ENCODE measurements at places on chromosomes 16 and 17.
A peak's percentile ranks its signal among the peaks of the same experiment; 100 is the strongest.

DNA sequence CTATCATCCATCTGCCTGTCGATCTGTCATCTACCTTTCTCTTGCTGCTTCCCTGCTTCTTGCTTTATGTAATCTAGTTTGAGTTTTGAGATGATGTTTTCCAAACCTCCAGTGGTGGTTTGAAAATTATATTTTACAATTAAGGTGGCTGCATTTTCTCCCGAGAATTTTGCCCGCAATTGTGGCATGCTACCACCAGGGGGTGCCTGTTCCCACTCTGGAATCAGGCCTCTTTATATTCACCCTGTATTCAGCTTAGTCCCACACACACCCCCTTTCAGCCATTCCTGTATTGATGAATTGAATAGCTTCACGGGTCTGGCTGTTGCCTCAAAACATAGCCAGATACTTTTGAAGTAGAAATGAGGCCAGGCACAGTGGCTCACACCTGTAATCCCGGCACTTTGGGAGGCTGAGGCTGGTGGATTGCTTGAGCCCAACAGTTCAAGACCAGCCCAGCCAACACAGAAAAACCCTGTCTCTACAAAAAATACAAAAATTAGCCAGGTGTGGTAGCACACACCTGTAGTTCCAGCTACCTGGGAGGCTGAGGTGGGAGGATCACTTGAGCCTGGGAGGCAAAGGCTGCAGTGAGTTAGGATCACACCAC is 3.2 kb downstream of the PRSS22 start:
- DNase-seq: peak; percentile 29

GRCh38 chr17:65553646-65554552 is 7.5 kb downstream of the AXIN2 start:
- DNase-seq: no peak

DNA sequence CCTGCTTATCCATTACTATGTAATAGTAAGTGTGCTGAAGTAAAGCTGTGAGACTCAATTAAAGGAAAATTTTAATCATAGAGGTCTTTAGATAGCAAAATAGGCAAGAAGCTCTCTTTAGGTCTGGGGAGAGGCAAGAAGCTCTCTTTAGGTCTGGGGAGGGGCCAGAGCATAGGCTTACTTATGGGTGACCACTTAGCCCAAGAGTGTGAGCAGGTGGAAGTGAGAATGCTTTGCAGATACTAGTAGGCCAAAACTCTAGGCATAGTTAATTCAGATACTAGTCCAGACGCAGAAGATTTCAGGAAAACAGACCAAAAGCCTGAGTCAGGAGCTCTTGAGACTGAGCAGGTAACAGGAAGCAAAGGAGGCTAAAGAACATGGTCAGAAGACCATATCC is 49.6 kb downstream of the GLG1 start:
- DNase-seq: no peak

GRCh38 chr17:61809816-61810392 is 53.4 kb downstream of the BRIP1 start:
- no peak for DNase-seq

DNA sequence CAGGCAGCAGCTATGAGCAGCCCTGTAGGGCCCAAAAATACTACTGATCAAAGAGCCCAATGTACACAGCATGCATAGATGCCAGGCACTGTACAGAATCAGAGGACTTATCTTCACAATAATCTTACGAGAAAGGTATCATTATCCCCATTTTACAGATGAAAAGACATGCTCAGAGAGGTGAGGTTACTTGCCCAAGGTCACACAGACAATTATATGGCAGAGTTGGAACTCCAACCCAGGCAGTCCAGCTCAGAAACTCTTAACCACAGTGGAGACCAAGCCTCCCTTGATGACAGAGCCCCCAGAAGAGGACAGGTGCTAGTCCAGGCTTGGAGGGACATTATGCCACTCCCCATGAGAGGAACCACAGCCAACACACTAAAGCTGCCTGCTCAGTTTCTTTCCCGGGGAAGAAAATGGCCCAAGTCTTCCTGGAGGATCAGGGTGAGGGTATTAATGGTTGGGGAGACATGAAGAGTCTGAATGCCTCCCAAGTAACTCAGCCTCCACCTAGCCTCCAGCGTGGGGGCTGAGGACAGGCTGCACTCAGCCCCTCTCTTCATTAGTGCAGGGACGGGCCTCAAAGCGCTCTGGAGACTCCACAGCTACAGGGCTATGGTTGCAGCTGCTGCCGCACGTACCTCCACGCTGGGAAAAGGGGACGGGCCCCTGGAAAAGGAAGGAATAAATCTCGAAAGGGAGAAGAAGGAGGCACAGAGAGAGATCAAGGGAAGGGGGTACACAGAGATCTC is 826 bp downstream of the UNC119 start:
- DNase-seq: no peak

GRCh38 chr17:3527896-3528295 is 29.7 kb downstream of the TRPV3 start:
- DNase-seq: no peak

DNA sequence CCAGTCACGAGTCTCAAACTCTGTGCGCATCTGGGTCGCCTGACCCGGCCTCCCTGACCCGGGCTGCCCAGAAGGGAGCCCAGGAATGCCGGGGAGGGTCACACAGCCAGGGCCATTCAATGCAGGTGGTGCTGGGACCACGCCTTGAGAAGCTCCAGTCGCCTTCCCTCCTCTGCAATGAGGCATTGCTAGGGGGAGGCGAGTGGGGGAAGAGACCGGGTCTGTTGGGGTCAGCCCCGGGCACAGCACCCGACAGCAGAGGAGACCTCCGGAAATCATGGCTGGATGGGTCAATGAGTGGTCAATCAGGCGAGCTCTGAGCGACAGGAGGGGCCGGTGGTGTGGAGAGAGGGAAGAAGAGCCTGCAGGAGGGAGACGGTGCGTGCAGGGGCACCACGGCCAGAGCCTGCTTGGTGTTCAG is 13.3 kb downstream of the JPH3 start:
- no peak for DNase-seq

DNA sequence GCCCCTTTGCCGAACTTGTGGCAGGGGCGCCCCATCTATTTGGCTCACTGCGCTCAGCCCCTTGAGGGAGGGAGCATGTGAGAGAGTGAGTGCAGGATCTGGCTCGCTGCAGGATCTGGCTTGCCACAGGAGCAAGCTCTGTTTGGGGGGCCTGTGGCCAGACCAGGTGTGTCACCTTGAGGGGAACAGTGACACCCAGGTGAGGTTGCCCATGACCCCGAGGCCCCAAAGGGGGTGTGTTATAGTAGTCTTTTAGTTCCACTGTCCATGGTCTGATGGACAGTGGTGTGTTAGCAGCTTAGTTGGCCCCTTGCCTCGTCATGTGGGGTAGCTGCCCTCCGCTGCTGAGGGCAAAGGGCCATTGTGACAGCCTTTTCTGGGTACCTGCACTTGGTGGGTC is 41.6 kb downstream of the CCDC42 start:
- no peak for DNase-seq

DNA sequence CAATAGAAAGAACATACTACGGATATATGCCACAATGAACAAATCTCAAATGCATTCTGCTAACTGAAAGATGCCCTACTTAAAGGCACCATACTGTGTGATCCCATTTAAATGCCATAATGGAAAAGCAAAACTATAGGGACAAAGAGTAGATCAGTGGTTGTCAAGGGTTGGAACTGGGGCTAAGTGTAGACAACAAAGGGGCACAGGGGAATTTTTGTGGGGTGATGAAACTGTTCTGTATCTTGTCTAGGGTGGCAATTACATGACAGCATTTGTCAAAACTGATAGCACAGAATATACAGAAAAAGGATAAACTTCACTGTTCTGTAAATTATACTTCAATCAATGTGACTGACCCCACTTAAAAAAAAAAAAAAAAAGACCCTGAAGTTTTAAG is 17.7 kb downstream of the GFOD2 start:
- DNase-seq: no peak

DNA sequence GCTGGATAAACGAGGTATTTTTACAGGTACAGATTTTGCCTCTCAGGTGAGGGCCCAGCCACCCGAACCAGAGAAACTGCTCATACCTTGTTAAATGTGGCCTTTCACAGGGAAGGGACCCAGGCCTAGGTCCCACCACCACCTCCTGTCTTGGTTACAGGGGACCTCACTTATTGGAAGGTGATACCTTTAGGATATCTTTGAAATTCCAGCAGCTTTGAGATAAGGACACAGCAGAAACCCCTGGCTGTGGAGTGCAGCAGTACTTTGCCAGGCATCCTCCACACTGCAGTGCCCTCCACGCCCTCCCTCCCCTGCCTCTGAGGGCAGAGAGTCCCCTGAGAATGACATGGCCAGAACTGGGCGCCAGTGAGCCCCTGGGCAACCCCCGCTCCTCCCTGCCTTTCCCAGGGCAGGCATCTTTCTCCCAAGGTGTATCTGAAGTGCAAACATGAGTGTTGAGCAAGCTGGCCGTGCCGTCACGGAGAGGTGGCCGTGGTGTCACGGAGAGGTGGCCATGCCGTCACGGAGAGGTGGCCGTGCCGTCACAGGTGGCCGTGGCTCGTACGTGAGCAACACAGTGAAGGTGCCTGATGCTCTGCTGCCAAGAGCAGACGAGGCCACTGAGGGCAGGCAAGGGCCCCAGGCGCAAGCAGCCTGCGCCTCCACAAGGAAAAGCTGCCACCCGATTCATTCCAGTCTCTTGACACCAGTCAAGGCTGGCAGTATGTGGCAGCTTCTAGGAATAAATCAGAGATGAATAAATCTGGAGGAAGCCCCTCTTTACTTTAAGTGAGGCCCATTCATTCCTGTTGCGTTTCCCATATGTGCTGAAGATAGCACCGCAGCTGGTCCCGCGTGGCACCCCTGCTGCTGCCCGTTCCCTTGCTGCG is 134.5 kb upstream of the CHMP6 start:
- DNase-seq: no peak

GRCh38 chr17:42270596-42270995 is 5.6 kb downstream of the STAT5B start:
- no peak for DNase-seq

DNA sequence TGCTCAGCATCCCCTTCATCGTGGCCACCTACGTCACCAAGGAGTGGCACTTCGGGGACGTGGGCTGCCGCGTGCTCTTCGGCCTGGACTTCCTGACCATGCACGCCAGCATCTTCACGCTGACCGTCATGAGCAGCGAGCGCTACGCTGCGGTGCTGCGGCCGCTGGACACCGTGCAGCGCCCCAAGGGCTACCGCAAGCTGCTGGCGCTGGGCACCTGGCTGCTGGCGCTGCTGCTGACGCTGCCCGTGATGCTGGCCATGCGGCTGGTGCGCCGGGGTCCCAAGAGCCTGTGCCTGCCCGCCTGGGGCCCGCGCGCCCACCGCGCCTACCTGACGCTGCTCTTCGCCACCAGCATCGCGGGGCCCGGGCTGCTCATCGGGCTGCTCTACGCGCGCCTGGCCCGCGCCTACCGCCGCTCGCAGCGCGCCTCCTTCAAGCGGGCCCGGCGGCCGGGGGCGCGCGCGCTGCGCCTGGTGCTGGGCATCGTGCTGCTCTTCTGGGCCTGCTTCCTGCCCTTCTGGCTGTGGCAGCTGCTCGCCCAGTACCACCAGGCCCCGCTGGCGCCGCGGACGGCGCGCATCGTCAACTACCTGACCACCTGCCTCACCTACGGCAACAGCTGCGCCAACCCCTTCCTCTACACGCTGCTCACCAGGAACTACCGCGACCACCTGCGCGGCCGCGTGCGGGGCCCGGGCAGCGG is 3.2 kb downstream of the UTS2R start:
- no peak for DNase-seq

GRCh38 chr17:50162466-50163254 is 3.1 kb upstream of the SGCA start:
- DNase-seq: peak; percentile 47

DNA sequence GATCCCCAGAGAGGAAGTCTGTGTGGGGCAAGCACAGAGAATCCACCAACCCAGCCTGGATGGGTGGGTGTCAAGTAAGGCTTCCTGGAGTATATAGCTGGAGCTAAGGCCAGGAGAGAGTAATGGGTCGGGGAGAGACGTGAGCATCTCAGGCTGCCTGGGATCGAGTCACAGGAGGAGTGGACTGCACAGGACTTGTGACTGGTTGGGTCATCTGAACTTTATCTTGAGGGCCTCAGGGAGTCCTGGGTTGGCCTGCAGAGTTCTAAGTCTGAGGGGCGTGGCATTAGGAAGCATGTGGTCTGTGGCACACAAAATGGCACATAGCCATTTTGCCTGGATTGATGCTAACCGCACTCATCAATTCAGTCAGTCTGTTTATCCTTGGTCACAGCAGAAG is 1.5 kb downstream of the PLA2G15 start:
- no peak for DNase-seq

DNA sequence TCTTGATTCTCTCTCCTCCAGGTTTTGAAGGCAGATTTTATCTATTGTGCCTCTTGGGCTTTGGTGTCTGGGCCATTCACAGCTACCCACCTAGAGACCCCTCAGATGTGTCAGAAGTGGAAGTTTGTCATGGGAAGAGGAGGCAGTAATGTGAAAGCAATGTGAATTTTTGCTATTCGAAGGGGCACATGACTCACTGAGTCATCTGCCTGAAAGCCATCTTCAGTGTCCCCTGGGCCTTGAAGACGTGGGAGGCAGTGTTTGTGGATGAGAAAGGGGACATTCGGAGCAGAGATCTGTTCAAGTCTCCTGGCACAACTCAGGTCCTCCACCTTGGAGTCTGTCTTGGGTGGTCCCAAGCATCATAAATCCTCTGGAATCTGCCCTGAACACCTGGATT is 530.2 kb downstream of the NPIPA7 start:
- DNase-seq: no peak

DNA sequence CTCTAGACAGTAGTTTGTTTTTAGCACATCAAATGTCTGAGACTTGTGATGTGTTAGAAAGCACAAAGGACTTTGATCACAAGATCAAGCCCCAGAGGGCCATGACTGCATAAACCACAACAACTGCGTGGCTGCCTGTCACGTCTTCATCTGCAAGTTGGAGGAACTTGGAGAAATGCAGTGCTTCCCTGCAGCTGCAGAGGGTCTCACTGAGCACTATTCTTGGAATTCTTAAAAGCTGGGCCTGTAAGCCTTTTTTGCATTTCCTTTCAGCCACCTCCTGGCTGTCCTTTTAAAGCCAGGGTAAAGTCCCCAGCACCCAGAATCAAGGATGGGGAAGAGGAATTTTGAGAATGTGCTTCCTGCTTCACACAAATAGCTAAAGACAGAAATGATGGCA is 431.3 kb downstream of the MAF start:
- peak; percentile 50 for DNase-seq

- no peak for DNase-seq
Measured at GRCh38 chr16:62254847-62255246, 218.6 kb upstream of the CDH8 start.

- no peak for DNase-seq
Measured at GRCh38 chr17:19614900-19615299, 33.7 kb upstream of the ALDH3A2 start.

- no peak for DNase-seq
Measured at GRCh38 chr17:29958947-29959657, 17.7 kb downstream of the EFCAB5 start.

GRCh38 chr16:14338969-14339368 is 267.9 kb downstream of the MRTFB start:
- DNase-seq: no peak

GRCh38 chr17:76155988-76156661 is 15.1 kb upstream of the FOXJ1 start:
- DNase-seq: no peak

- no peak for DNase-seq
Measured at GRCh38 chr17:51722994-51723393, 435.5 kb downstream of the CA10 start.

- no peak for DNase-seq
Measured at GRCh38 chr16:4378999-4379690, 7.5 kb downstream of the VASN start.
